Cardiac ventricle fibroblast (primary cell): ENCODE measurements at places on chromosomes 7 and 10. TPM values are rescaled to one million over a fixed set of nuclear protein-coding genes. Genes with fewer than 3 reads are reported as not detected.

PNLIP gene
- total RNA-seq: not detected in 2 replicates

ATOH7 gene
- not detected in 2 replicates for total RNA-seq

MPP7 gene
- not detected in 2 replicates for total RNA-seq

APBB1IP gene
- 7.2 and 8.4 TPM in 2 replicates for total RNA-seq

SFTPA1 gene
- total RNA-seq: not detected in 2 replicates

OR2A12 gene
- total RNA-seq: not detected in 2 replicates

XRCC2 gene
- total RNA-seq: 0.20 and 0.37 TPM in 2 replicates
